ENCODE measurements at places on chromosomes 5 and 9. TPM values are rescaled to one million over a fixed set of nuclear protein-coding genes. Genes with fewer than 3 reads are reported as not detected.

PHF19 gene
- 37.6 TPM for total RNA-seq

RAI14 gene
- total RNA-seq = 361 TPM

MLANA gene
- total RNA-seq = not detected

SCAMP1 gene
- 89.4 TPM for total RNA-seq

TUSC1 gene
- total RNA-seq = 2.0 TPM

FAM163B gene
- total RNA-seq = not detected

PPP3R2 gene
- total RNA-seq = not detected

DDX4 gene
- not detected for total RNA-seq

CA9 gene
- total RNA-seq = 0.56 TPM

SPDL1 gene
- total RNA-seq = 48.6 TPM

HAVCR2 gene
- under 0.01 TPM for total RNA-seq

PCDHGA12 gene
- total RNA-seq = 9.7 TPM

PCDHGA1 gene
- total RNA-seq = 0.90 TPM

SSBP2 gene
- 42.7 TPM for total RNA-seq

CAMK4 gene
- 4.8 TPM for total RNA-seq

SHLD3 gene
- total RNA-seq = 3.9 TPM

ADRB2 gene
- total RNA-seq = 3.4 TPM

SOX30 gene
- total RNA-seq = not detected

MEIKIN gene
- total RNA-seq = not detected

GPRIN1 gene
- 2.5 TPM for total RNA-seq

NUTM2G gene
- not detected for total RNA-seq

C5orf52 gene
- total RNA-seq = not detected

HTR4 gene
- total RNA-seq = not detected

IL33 gene
- not detected for total RNA-seq

PAPPA gene
- 12.4 TPM for total RNA-seq

AQP3 gene
- total RNA-seq = 3.3 TPM

MEGF10 gene
- not detected for total RNA-seq

FAT2 gene
- total RNA-seq = under 0.01 TPM

PRSS3 gene
- total RNA-seq = 16.4 TPM

SLC34A1 gene
- not detected for total RNA-seq

SPIN1 gene
- 189 TPM for total RNA-seq

OSMR gene
- 38.9 TPM for total RNA-seq

ARHGEF37 gene
- 0.28 TPM for total RNA-seq

LCP2 gene
- total RNA-seq = not detected

OR2V1 gene
- not detected for total RNA-seq

KCNN2 gene
- total RNA-seq = 2.2 TPM

MCTP1 gene
- total RNA-seq = not detected

TRAF1 gene
- 3.9 TPM for total RNA-seq

ZDHHC12 gene
- total RNA-seq = 13.9 TPM

TXNDC8 gene
- not detected for total RNA-seq

ZBTB26 gene
- total RNA-seq = 5.8 TPM

SOWAHA gene
- not detected for total RNA-seq

TEX48 gene
- total RNA-seq = not detected

EFNA5 gene
- 1.6 TPM for total RNA-seq

WDR31 gene
- total RNA-seq = 0.28 TPM

FBP2 gene
- not detected for total RNA-seq

NR5A1 gene
- not detected for total RNA-seq

UAP1L1 gene
- 2.3 TPM for total RNA-seq

CNTLN gene
- 5.9 TPM for total RNA-seq

TJP2 gene
- 49.3 TPM for total RNA-seq

SHC3 gene
- total RNA-seq = 13.9 TPM

CERCAM gene
- 15.1 TPM for total RNA-seq

All from IMR-90 (cell line).